PC-3 (cell line): ENCODE measurements at places on chromosomes 3 and 15.

- H3K27me3 ChIP-seq = no peaks in the 10 kb centered on the region
- H3K27ac ChIP-seq = no peak overlapping the region
- no peak overlapping the region for H3K4me3 ChIP-seq
Observed at GRCh38 chr15:38028869-38029268, 94.4 kb downstream of the TMCO5A start.

- no peaks in the 10 kb centered on the region for H3K36me3 ChIP-seq
- no peak overlapping the region for H3K4me3 ChIP-seq
- H3K27me3 ChIP-seq = no peaks in the 10 kb centered on the region
- DNase-seq = peak; percentile 49
Observed at GRCh38 chr3:132205609-132206008, 111.6 kb upstream of the ACP3 start.

- H3K27ac ChIP-seq = no peak overlapping the region
- no peak overlapping the region for H3K4me3 ChIP-seq
- H3K4me1 ChIP-seq = no peaks in the 10 kb centered on the region
- H3K36me3 ChIP-seq = peaks cover 24% of the 10 kb centered on the region
Observed at GRCh38 chr3:126465928-126466544, 9.7 kb downstream of the ZXDC start.

- H3K4me3 ChIP-seq = no peak overlapping the region
- no peaks in the 10 kb centered on the region for H3K4me1 ChIP-seq
- no peak for DNase-seq
- H3K27me3 ChIP-seq = no peaks in the 10 kb centered on the region
Observed at GRCh38 chr3:129475863-129476262, 35.8 kb downstream of the IFT122 start.

DNA sequence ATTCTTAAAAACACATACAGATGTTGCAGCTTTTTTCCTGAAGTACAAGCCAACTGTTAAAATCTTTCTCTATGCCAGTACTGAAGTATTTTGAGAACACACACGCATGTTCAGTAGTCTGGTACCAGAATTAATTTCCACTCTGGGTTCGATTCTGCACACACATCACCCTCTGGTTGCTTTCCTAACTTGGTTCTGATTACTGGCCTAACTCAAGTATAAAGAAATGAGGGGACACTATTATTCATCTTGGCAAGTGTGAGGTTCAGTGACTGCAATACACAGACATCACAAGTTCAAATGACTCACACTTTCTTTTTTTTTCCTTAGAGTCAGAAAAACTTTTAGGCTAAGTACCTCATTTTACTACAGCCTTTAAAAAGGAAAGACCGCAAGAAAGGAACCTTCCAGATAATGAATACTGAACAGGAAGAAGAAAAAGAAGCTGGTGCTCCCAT is 37.4 kb upstream of the LDHAL6B start:
- H3K4me3 ChIP-seq = no peak overlapping the region

DNA sequence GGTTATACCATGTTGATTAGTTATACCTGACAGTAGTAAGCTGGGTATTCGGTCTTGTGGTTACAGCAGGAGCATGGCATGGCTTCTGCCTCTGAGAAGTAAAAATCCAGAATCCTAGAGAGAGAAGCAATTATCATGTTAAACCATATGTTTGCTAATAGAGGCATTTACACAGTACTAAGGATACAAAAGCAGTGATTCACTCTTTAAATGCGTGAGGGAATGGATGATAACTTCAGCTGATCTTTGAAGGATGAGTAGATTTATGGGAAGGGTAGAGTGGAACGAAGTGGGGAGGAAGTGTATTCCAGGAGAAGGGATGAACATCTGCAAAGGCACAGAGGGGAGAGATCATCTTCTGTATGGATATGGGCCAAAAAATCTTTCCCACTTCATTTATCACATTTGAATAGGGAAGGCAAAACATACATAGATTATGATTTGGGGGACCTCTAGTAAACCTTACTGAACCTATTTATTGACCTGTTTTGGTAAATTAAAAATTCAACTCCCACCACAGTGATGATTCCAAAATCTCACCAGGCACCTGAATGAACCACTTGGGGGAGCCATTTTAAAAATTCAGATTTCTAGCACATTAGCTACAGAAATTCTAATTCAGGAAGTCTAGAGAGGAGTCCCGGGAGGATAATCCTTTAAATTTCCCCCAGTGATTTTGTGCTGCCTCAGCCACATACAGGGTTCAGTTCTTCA is 35.1 kb downstream of the IGSF10 start:
- no peaks in the 10 kb centered on the region for H3K36me3 ChIP-seq
- no peak overlapping the region for H3K27ac ChIP-seq
- peaks cover 15% of the 10 kb centered on the region for H3K4me1 ChIP-seq
- H3K27me3 ChIP-seq = no peaks in the 10 kb centered on the region
- DNase-seq = no peak

DNA sequence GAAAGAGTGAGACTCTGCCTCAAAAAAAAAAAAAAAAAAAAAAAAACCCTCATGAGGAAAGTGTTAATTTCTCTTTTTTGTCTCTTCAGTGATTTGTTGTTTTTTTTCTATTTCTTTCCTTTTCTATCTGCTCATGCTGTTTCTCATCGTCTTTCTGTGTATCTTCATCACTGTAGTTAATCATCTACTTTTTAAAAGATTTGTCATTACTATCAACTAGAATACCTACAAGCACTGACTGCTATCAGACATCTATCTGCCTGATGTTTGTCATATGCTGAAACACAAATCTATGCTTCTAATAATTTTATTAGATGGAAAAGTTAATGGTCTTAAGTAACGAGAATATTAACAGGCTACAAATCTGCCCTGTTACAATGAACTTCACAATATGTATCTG is 26.8 kb downstream of the CCDC14 start:
- peaks cover 23% of the 10 kb centered on the region; the same call in 1 of the 2 replicates for H3K36me3 ChIP-seq
- no peak for DNase-seq
- no peaks in the 10 kb centered on the region for H3K27me3 ChIP-seq
- no peak overlapping the region for H3K27ac ChIP-seq

- no peaks in the 10 kb centered on the region for H3K36me3 ChIP-seq
- H3K4me1 ChIP-seq = peaks cover 26% of the 10 kb centered on the region
- H3K4me3 ChIP-seq = no peak overlapping the region
Observed at GRCh38 chr15:70319466-70319865, 221.7 kb upstream of the TLE3 start.
